ENCODE measurements at places on chromosomes 6 and 20. TPM values are rescaled to one million over a fixed set of nuclear protein-coding genes. Genes with fewer than 3 reads are reported as not detected.

Gene SLC35D3
- not detected for total RNA-seq

Gene BANF2
- total RNA-seq = not detected

Gene SLC44A4
- not detected for total RNA-seq

Gene ASIP
- not detected for total RNA-seq

Gene ASXL1
- 26.8 TPM for total RNA-seq

Gene THEMIS
- total RNA-seq = not detected

Gene RHAG
- total RNA-seq = not detected

Gene SLC52A3
- not detected for total RNA-seq

Gene TENT5A
- 42.2 TPM for total RNA-seq

Gene MUC22
- not detected for total RNA-seq

Gene VIP
- not detected for total RNA-seq

Gene IL17A
- not detected for total RNA-seq

Gene HRH3
- total RNA-seq = not detected

Measured in smooth muscle cell of the coronary artery (primary cell).